Activated naive CD8-positive, alpha-beta T cell treated with anti-CD3 and anti-CD28 coated beads, Interleukin-2, amount 50 U/mL, for 24 hours (primary cell): ENCODE measurements at places on chromosomes 4 and X.

GRCh38 chr4:4362991-4363697 lies 23.8 kb upstream of the NSG1 start:
- DNase-seq, result no peak

- DNase-seq, result no peak
Observed at GRCh38 chr4:188811121-188811520, 671.9 kb downstream of the TRIML1 start.

DNA sequence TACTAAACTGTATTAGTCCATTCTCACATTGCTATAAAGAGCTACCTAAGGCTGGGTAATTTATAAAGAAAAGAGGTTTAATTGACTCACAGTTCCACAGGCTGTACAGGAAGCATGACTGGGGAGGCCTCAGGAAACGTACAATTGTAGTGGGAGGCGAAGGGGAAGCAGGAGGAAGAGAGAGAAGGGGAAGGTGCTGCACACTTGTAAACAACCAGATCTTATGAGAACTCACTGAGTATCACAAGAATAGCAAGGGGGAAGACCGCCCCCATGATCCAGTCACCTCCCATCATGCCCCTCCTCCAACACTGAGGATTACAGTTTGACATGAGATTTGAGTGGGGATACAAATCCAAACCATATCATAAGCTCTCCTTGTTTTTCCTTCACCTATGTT lies 40.9 kb downstream of the RPA4 start:
- DNase-seq, result no peak

GRCh38 chrX:10156199-10157031 lies at the start of gene CLCN4:
Gene CLCN4, plus strand, starts transcription at chrX:10156975. Its CDS starts 28,058 bp downstream, at chrX:10185033.
- no peak for DNase-seq

GRCh38 chr4:126448086-126448845 lies 1133.5 kb downstream of the FAT4 start:
- no peak for DNase-seq

DNA sequence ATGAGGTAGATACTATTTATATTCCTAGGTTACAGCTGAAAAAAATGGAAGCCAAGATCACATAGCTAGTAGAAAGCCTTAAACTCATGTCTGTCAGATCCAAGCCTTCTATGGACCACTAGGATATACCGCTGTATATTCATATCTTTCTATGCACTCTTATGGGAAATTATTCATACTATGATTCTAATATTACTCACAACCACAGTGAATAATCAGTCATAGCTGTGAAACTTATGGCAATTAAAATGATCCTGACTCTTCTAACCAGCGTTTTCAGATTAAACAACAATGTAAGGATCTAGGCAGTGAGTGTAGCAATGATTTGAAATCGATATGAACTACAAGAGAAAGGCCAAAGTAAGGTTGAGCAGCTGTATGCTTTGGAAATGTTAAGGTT lies 111.0 kb downstream of the RASGEF1B start:
- DNase-seq, result no peak

- no peak for DNase-seq
Observed at GRCh38 chrX:41522081-41522480, 74.9 kb downstream of the NYX start.

DNA sequence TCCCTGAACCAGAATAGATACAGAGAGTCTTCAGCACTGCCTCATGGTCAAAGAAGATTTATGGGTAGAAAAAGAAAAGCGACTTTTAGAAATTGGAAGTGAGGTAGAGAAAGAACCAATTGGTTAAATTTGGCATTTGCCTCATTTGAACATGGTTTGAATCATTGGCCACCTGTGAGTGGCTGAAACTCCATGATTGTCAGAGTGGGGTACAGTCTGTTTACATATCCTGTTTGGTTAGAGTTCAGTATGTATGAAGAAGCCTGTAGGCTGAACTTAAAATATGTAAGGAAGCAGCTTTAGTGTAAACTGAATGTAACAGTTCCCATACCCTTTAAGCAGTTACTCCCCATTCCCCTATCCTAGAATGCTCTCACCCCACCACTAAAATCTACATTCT lies 76.0 kb upstream of the CTSO start:
- DNase-seq, result no peak
